Activated T-cell treated with anti-CD3 and anti-CD28 coated beads, Interleukin-2, amount 50 U/mL, for 48 hours (primary cell): ENCODE measurements at places on chromosomes 16 and 17.

GRCh38 chr17:50547736-50548083 is 736 bp downstream of the SPATA20 start:
- DNase-seq: no peak

GRCh38 chr17:56532926-56533325 is 60.6 kb upstream of the NOG start:
- DNase-seq: no peak

DNA sequence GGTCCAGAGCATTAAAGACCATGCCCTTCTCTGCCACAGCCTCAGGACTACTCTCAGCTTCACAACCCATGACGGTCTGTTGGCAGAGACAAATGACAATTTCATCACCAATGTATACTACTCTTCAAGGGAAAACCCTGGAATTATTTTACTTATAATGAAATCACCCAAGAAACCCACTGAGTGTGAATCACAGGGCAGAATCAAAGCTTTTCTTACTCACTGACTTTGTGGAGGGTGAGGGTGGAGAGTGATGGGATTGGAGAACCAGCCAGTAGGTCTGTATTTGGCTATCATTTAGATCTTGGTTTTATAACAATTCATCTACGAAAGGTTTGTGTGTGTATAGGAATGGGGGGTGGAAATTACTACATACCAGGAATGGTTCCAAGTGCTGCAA is 442.6 kb downstream of the SHISA9 start:
- no peak for DNase-seq

DNA sequence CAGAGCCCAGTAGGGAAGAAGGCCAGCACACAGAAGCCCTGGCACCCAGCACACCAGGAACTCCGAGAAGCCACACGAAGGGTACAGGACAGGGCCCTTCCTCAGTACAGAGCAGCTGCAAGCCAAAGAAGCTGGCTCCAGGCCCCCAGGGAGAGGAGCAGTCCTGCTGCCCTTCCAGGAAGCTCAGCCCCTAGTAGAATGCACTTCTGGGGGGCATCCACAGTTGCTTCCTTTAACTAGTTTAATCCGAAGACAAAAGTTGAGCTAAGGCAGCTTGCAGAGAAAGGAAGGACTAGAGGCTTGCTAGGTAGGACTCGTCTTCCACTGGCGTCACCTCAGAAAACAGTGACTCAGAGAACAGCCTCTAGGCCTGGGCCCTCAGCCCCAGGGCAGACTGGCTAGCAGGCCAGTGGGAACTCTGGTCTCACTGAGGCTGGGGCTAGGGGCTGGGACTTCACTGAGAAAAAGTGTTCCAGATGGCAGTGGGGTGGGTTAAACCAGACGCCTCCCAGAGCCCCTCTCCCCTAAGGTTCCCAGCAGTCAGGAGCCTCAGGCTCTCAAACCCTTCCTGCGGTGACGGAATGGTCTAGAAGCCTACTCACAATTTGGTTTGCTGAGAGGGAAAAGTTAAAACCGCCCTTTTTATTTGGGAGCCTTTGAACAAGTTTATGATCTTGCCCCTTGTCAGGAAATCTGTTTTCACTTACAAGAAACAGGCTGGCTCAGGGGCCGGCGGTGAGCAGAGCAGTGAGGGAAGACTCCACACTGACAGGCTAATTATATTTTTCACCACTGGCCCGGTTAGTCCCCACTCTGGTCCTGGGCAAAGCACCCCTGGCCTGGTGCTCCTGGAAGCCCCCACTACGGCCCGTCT is 41.4 kb downstream of the ACTG1 start:
- DNase-seq: no peak

DNA sequence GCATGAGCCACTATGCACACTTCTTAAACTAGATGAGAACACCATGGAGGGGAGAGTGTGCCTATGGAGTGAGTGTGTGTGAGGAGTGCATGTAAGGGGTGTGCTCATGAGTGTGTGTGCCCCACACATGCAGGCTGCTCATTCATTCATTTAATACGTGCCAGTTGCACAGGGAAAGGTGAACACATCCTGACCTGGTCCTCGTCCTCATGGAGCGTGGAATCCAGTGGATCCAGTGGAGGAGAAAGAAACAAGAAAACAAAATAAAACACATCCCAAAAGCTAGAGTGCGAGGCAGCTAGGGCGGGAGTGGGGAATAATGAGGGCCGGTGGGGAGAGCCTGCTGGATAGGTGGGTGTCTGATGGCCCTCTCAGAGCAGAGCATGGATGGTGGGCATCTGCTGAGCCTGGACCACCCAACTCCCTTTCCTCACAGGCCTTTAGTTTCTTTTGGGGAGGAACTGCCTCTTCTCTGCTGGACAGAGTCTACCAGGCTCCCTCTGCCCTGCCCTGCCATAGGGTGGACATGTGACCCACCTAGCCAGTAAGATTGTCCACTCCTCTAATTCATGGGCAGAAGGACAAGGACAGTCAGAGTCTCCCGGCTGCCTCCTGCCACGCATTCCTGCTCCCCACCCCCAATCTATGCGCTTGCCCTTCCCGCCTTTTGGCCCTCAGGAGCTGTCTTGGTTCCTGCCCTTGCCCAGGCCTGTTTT is 204.3 kb downstream of the RAB11FIP4 start:
- DNase-seq: no peak
